SIG-M5 (cell line): ENCODE measurements at places on chromosomes 12 and 14.
A peak's percentile ranks its signal among the peaks of the same experiment; 100 is the strongest.

DNA sequence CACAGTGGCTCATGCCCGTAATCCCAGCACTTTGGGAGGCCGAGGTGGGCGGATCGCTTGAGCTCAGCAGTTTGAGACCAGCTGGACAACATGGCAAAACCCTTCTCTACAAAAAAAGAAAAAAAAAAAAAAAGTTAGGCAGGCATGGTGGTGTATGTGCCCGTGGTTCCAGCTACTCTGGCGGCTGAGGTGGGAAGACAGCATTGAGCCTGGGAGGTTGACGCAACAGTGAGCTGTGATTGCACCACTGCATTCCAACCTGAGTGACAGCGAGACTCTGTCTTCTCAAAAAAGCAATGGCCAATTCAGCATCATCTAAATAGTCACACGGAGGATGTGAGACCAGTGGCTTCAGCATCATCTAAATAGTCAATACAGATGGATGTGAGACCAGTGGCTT is 10.4 kb upstream of the SAMD4A start:
- no peak for DNase-seq

GRCh38 chr14:29927376-29928116 is at the start of gene PRKD1:
PRKD1 (minus strand) TSS chr14:29927847.
- DNase-seq = no peak

DNA sequence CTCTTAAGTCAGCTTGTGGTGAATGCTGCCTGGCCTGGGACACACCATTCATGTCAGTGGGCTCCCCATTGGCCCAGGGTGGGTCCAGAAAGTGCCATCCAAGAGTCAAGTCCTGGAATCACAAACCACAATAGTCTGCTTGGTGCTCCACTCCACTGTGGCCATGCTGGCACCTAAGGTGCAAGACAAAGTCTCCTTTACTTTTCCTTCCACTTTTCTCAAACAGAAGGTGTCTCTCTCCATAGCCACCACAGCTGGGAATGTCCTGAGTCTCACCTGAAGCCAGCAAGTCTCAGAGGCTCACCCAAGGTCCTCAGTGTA is 9.0 kb downstream of the RDH16 start:
- no peak for DNase-seq

GRCh38 chr14:77541905-77542304 is 43.3 kb upstream of the ISM2 start:
- no peak for DNase-seq

GRCh38 chr14:85423889-85424288 is 106.1 kb upstream of the FLRT2 start:
- no peak for DNase-seq

DNA sequence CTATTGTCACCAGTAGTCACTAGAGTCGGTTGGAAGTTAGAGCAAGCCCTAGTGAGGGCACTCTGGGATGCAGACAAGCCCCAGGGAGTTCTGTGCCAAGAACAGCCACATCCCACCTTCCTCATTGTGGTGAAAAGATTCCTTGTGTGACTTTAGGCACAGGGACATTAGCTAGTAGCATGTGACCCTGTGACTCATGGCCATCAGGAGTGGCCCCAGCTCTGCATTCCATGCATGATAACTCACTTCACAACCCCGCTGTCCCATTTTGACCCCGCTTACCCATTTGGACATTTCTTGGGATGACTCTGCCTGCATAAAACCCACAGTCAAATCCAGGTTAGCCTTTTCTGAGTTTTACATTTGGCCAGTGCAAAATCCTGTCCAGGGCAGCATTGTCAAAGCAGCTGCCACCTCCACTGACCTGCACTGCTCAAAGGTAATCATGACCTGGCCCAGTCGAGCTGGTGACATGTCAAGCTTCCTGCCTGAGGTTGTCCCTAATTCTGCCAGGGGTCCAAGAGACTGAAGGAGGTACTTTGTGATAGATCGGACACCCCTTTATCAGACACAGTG is 430.5 kb downstream of the DPF3 start:
- no peak for DNase-seq

DNA sequence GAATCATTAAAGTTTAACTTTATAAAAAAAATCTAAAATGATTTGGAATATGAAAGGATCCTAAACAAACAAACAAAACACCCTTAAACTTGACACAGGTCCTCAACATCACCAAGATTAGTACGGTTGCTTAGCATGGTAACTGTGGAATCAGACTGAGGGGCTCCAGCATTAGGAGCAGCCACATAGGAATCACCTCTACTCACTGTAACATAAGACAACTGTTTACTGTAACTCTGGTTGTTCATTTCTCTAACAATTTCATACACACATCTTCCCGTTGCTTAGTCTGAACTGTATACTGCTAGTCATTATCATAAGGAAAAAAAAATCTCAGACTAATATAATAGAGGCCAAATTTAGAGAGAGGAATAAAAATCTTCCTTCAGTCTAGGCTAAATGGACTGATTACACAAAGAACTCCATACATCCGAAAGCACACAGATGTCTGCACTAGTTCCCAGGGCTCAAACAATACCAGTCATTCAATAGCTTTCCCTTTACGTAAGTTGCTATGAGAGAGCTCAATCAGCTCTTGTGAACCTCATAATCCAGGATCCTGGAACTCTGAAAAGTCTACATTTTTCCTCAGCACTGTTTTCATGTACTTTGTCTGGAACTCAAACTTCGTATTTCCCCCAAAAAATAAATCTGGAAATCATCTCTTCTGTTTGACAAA is 26.0 kb downstream of the LRP6 start:
- DNase-seq = no peak

- no peak for DNase-seq
These were observed 237.9 kb downstream of the PAWR start for GRCh38 chr12:79452906-79453305.

- DNase-seq = no peak
These were observed 524.2 kb downstream of the TMTC2 start for GRCh38 chr12:83210933-83211332.

- no peak for DNase-seq
These were observed at the start of gene NCOR2 for GRCh38 chr12:124566997-124567672. NCOR2 (minus strand) TSS chr12:124567612; CDS start chr12:124495251, 72,361 bp downstream.

GRCh38 chr12:4555804-4556203 is 6.2 kb upstream of the DYRK4 start:
- no peak for DNase-seq

- no peak for DNase-seq
These were observed 4.1 kb downstream of the TRHDE start for GRCh38 chr12:72276181-72276805.

- DNase-seq = no peak
These were observed 12.9 kb downstream of the RIMBP2 start for GRCh38 chr12:130702966-130703732.

DNA sequence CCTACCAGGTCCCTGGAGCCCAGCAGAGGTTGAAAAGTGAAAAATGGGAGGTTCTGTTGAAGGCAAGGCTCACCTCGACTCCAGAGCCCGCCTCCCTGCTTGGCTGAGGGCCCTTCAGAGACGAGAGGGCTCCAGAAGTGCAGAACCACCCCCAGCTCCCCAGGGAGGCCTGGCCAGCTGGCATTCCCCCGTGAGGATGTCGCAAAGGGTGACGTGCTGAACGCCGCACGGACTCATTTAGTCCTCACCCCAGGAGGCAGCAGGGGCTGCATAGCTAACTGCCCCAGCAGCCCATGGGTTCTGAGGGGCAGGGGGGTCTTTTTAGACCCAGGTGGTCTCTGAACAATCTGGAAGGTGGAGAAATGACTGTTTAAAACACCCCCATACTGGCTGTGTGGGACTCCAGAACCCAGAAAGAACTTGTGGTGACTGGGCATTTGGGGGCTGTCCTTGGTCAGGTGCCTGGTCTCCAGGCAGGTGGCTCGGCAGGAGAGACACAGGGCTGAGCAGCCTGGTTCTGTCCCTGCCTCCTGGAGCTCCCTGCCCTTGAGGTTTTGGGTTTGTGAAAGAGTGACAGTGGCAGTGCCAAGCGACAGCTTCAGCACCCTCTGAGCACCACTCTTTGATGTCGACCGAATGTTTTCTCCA is 32.0 kb downstream of the ANAPC7 start:
- DNase-seq = no peak

- no peak for DNase-seq
These were observed 3.7 kb upstream of the NECAP1 start for GRCh38 chr12:8078398-8078797.

DNA sequence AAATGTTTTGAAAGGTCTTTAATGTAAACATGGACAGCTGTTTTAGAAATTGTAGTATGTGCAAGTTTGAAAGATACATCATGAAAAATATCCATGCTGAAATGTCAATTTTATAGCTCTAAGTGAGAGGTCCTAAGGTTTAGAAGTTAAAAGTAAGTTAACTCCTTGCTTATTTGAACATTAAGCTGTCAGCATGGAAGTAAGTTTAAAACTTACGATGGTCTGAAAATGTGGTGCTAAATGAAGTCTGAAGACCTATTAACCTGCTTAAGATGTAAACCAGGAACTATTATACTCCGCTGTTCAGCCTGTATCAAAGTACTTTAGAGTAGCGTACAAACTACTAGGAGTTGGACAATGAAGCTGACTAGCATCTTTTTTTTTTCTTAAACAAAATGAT is 1082.4 kb downstream of the TMTC2 start:
- no peak for DNase-seq

- no peak for DNase-seq
These were observed 28.0 kb upstream of the GARIN6 start for GRCh38 chr12:99619389-99620158.

GRCh38 chr14:95218472-95219193 is 61.3 kb upstream of the DICER1 start:
- no peak for DNase-seq

DNA sequence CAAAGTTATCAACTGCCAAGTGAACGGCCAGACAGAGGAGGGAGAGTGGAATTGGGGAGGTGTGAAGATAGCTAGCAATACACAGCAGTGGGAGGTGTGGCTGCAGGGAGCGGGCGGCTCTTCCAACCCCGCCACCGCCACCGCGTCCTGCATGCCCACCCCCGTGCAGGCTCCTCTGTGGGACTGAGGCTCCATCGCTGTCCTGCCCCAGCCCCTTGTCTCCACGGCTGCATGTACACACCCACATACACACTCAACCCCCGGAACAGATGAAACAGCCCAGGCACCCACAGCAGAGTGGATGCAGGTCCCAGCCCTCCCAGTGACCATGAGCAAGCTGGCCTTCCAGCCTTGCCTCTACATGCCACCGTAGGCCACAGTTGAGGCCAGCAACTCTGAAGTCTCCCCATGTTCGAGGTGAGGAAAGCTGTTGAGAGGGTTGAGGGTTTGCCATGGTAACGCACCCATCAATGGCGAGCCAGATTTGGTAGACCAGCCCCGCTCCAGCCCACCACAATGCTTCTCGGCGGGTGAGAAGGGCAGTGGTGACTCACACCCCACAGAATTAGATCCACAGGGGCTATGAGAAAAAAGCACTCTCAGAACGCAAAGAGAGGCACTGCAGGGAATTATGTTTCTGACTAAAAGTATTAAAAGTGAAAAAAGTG is 39.3 kb downstream of the PITPNM2 start:
- DNase-seq = no peak

DNA sequence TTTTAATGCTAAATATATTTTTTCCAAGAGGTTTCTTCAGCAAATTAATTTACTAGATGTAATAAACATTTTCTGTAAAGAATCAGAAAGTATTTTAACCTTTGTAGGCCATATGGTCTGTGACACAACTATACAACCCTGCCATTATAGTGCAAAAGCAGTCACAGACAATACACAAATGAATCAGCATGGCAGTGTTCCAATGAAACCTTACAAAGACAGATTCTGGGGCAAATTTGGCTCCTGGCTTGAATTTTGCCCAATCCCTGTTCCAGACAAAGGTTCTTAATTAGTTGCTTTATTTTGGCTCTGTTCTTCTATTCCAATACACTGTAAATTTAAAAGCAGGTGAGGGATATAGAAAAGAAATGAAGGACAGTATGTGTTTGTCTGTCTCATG is 352.5 kb downstream of the C12orf50 start:
- DNase-seq = no peak

DNA sequence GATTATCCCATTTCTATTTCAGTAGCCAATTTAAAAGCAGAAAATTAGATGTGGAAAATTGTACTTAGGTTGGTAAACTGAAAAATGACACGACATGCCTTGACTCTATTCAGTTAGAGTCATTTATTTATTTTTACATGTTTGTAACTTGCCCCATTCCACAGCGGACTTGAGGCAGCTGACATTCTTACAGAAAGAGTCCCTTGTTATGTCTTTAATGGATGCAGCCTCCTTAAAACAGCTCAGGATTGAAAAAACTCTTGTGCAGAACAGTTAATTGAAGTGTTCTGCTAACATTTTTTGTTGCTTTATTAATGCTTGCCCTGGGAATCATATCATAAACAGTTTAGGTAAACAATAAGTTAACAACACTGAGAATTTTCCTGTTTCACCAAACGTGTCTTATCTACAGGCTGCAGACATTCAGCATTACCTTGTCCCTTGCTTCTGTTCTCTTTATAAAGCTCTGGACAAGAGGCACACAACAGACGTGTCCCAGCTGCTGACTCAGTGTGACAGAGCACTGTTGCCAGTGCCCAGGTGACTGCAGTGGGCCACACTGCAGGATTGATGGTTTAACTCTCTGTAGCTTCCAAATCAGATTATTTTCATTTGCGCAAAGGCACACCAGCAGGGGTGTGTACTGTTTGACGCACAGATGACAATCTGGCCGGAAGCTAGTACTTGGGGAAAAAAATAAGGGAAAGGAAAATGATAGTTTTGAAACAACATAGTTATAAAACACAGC is 101.6 kb downstream of the PELI2 start:
- DNase-seq = no peak

DNA sequence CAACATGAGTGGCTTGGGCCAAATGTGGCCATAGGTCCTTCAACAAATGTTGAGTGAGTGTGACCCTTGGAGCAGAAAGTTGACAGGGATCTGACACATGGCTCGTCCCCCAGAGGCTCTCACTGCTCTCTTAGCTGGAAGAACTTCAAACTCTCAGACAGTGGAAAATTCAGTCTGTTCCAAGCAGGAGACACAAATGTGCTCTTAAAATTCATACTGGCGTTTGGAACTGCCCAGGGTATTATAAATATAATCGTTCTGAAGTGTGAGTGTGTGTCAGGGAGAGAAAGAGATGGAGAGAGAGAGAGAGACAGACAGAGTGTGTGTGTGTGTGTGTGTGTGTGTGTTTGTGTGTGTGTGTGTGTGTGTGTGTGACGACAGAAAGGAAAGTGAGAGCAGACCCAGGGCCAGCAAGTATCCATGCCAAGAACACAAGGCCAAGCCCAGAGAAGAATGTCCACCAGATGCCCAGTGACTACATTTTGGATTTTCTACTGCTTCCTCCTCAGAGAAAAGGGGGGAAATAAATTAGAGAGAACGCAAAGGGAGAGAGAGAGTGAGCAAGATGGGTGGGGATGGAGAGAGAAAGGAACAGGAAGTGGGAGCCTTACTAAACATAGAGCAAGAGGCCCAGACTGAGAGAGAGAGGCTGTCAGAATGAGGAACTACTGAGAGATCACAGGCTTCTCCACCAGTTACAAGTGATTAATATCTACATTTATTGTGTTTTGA is 193.6 kb upstream of the NUDT4 start:
- peak; percentile 93 for DNase-seq

- DNase-seq = no peak
These were observed 401.8 kb upstream of the TMPO start for GRCh38 chr12:98113548-98113947.

DNA sequence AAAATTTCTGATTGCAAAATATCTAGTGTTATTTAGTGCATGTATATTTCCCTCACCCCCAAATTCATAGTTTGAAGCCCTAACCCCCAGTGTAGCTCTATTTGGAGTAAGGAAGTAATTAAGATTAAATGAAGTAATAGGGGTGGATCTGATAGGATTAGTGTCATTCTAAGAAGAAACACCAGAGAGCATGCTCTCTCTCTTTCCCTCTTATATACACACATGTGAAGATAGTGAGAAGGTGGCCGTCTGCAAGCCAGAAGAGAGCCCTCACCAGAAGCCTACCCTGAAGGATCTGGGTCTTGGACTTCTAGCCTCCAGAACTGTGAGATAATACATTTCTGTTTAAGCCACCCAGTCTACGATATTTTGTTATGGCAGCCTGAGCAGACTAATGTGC is 120.3 kb downstream of the TMEM30B start:
- no peak for DNase-seq
